NCI-H2029 (cell line): ENCODE measurements at places on chromosomes 2 and 18.

- no peak for DNase-seq
Measured at GRCh38 chr2:52886556-52886955, 881.0 kb upstream of the CHAC2 start.

GRCh38 chr18:22273101-22274039, 104.0 kb downstream of the GATA6 start:
- no peak for DNase-seq

DNA sequence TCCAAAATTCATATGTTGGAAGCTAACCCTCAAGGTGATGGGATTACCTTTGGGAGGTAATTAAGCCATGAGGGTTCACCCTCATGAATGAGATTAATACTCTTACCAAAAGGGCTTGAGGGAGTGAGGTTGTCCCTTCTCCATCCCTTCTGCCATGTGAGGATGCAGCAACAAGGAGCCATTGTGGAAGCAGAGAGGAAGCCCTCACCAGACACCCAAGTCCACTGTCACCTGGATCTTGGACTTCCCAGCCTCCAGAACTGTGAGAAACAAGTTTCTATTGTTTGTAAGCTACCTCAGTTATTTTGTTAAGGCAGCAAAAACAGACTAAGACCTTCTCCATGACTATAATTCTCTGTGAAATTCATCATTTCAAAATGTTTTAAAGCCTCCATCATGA, 125.7 kb downstream of the FAM124B start:
- DNase-seq: no peak

DNA sequence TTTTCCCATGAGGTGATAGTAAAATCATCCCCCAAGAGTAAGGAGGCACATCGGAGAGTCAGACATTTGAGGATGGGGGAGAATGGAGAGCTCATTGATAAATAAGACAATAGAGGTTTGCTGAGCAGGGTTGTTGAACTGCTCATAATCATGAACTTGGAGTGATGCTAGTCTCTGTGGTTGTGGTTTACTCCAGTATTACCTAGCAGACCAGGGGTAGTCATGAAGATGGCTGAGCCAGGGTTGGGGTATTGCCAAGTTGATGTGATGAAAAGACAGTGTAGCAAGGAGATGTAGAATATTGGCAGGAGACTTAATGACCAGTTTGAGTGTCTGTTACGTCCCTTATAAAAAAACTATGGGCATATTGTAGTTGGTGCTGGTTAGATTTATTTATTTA, 25.4 kb downstream of the CYBRD1 start:
- no peak for DNase-seq

- no peak for DNase-seq
Measured at GRCh38 chr2:170943041-170943440, 14.0 kb downstream of the GORASP2 start.

DNA sequence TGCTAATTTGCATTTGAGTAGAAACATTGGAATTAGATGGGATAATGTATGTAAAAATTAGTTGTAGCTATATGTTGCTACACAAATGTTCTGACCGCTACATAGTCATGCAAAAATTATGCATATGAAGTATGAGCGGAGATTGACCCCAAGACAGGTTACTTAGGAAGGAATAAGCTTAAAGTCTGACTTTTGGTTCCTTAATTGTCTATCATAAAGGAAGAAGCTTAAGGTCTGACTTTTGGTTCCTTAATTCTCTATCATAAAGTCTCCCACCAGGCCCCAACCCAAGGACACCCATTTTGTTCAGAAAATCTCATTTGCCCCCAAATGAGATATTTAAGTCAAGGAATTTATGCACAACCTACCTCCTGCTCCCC, 106.5 kb downstream of the EVA1A start:
- no peak for DNase-seq

GRCh38 chr2:207166349-207167098, 776 bp upstream of the KLF7 start:
- DNase-seq: peak; percentile 80

- DNase-seq: no peak
Measured at GRCh38 chr18:35694808-35695207, 113.3 kb downstream of the GALNT1 start.

GRCh38 chr2:115733190-115733775, 1290.8 kb downstream of the DPP10 start:
- no peak for DNase-seq

- DNase-seq: peak; percentile 47
Measured at GRCh38 chr18:37019157-37019827, 190.4 kb downstream of the KIAA1328 start.

GRCh38 chr2:200809506-200810251, 2.0 kb upstream of the BZW1 start:
- DNase-seq: no peak

DNA sequence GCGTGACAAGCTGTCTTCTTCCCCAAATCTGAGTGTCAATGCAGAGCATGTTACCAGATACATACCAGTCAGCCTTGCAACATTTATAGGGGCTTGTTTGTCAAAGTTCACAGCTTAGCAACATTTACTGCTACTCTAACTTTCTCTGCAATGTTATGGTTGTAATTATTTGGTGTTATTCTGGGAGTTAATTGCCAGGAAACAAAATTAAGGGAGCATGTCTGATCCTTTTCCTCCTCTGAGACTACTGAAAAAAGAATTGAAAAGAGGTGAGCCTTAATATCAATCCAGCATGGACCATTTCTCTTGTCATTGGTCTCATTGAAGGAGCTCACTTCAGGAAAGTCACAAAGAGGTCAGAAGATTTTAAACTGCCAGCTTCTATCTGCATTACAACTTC, 465.6 kb upstream of the LINC00305 start:
- no peak for DNase-seq
